ENCODE measurements at places on chromosomes 12 and 14.
A peak's percentile ranks its signal among the peaks of the same experiment; 100 is the strongest.

DNA sequence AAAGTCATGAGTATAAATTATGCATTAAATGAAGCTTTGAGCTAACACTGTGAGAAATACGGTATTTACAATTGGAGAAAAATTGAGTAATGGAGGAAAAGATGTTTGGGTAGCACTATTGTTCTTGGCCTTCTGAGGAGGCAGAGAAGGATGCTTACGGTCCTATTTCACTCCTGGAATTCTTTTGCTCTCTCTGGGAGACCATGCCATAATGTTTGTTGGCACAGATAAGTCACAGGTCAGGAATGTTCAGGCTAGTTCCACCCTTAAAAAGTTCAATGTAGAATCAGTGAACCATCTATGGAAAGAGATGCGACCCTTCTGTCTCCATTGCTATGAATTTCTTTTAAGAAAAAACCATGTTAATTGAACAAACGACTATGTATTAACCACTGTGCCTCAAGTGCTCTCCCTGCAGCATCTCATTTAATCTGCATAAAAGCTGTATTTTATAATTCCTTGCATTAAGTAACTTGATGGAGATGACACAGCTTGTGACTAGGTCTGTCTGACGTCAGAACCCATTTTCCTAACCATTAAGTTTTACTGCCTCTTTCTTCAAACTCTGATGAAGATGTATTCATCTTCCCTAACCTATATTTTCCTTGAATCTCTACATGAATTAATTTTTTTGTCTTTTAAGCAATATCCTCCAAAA lies 9.5 kb downstream of the BATF start:
- DNase-seq, result no peak

DNA sequence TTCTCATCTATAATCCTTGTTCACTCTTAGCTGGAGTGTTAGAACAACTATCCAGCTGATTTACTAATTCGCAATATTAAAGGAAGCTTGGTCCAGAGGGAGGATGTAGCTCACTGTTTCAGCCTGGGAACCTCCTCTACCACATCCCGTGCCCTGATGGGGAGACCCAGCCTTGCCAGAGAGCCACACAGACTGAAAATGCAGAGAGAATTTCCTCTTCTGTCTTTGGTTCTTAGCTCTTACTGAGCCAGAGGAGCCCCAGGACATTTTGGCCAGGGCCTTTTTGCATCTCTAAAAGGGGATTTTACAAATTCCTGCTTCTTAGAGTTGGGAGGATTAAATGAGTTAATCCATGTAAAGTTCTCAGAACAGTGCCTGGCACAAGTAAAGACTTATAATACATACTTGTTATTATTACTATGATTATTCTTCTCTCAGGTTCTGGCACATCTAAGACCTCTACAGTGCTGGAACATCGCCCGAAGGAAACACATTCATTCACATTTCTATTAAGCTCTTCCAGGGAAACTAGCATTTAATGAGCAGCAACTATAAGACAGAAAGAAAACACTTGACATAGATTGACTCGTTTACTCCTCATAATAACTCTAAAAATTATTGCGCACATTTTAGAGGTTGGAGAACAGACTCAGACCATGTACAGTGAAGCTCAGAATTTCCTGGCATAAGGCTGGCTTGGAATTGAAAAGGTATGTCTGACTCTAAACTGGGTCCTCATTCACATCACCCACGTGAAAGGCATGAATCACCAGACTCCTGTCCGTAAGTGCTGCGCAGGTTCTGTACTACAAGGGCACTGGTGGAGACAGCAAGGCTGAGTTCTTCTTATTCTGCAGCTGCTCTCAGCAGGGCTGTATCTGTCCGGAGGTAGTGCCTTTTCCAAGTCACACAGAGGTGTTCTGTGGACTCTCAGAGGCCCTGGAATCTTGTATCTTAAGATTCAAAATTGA lies 27.8 kb upstream of the AEBP2 start:
- DNase-seq, result no peak

GRCh38 chr12:94841177-94841576 lies 162.3 kb downstream of the NDUFA12 start:
- no peak for DNase-seq

GRCh38 chr12:72053604-72054003 lies 115.0 kb downstream of the TPH2 start:
- DNase-seq, result no peak

GRCh38 chr12:118880720-118881493 lies 100.4 kb upstream of the SRRM4 start:
- no peak for DNase-seq

DNA sequence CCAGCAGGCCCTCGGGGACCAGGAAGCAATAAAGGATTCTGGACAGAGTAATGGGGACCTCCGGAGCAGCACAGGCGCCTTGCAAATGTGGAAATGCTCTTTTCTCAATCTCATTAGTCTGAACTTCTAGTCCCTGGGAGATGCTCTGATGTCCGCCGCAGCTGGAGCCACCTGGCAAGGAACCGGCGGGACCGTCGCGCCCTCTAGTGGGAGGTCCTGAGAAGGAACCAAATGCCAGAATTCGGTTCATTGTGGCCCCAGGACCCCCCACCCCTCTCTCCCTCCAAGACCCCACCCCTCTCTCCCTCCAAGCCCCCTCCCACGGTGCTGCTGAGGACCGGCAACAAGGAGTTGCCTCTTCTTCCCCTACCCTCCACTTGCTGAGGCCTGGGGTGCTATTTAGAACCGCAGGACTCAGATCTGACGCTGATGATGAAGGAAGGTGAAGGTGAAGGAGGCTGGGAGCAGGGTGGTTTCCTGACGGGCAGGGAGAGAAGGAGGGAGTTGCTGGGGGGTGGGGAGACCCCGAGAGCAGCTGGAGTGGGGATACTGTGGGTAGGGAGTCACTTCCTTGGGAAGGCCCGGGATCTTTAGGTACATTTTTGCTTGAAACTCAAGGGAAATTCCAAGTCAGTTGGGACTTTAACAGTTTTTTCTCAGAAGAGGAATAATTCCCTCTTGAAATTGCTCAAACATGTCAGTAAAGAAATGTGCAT lies 42.5 kb downstream of the SMIM41 start:
- DNase-seq, result peak; percentile 57

GRCh38 chr12:15038137-15038536 lies 65.3 kb downstream of the PDE6H start:
- DNase-seq, result no peak

DNA sequence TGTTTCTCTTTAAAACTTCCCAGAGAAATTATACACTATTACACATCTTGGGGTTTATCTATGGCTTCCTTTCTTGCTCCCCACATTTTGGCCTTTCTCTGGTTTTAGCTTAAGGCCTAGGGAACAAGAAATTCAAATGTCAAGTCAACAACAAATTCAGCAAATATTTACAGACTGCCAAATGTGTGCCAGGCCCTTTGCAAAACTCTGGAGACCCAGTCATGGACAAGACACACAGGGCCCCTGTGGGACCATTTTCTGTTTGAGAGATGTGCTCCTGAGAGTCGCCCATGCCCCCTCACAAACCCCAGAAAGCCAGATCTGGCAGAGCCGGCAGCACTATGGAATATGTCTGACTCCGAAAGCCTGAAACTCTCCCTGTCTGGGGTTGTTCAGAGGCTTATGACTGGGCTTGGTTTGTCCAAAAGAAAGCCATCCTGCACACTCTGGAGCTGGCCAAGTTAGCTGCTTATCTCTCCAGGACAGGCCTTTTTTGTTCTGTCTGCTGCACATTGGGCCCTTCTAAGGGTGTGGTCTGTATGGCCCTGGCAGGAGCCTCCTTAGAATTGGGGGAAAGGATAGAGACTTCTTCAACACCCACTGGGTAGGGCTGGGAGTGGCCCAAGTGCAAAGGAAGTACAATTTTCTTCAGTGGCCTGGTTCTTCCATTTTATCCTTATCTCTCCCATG lies 1.1 kb upstream of the KRT3 start:
- DNase-seq, result no peak

- no peak for DNase-seq
Observed at GRCh38 chr12:124877423-124877822, 13.8 kb upstream of the SCARB1 start.

DNA sequence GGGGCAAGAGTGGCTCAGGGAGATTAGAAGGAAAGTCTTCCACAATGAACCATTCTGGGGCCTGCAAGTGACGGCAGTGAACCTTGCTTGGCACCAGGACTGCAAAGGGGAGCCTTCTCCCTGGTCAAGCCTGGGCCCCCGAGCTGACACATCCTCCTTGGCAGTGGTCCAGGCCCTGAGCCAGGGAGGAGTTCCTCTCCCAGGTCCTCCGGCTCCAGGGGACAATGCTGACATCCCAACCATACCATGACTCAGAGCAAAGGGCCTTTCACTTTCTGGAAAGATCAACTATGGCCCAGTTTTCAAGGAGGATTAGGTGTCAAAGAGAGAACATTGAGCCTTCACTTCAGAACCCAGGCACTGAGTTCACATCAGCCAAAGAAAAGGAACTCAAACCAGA lies 756.5 kb upstream of the TBX3 start:
- DNase-seq, result no peak

DNA sequence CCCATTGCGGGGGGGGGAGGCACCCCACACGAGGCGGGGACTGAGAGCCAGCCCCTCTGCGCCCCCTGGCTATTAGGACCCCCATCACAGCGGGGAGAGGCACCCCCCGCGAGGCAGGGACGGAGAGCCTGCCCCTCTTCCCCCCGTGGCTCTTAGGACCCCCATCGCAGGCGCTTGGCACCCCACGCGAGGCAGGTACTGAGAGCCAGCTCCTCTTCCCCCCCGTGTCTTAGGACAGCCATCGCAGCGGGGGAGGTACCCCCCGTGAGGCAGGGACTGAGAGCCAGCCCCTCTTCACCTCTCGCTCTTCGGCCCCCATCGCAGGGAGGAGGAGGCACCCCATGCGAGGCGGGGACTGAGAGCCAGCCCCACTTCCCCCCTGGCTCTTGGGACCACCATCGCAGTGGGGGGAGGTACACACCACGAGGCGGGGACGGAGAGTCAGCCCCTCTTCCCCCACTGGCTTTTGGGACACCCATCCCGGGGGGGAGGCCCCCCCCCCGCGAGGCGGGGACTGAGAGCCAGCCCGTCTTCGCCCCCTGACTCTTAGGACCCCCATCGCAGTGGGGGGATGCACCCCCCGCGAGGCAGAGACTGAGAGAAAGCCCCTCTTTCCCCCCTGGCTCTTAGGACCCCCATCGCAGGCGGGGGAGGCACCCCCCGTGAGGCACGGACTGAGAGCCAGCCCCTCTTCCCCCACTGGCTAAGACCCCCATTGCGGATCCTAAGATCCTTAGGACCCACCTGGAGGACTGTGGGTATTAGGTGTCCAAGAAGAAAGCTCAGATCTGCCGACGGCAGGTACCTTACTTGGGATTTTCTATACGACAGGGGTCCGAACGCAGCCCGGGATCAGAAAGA lies 198.6 kb upstream of the PZP start:
- no peak for DNase-seq

DNA sequence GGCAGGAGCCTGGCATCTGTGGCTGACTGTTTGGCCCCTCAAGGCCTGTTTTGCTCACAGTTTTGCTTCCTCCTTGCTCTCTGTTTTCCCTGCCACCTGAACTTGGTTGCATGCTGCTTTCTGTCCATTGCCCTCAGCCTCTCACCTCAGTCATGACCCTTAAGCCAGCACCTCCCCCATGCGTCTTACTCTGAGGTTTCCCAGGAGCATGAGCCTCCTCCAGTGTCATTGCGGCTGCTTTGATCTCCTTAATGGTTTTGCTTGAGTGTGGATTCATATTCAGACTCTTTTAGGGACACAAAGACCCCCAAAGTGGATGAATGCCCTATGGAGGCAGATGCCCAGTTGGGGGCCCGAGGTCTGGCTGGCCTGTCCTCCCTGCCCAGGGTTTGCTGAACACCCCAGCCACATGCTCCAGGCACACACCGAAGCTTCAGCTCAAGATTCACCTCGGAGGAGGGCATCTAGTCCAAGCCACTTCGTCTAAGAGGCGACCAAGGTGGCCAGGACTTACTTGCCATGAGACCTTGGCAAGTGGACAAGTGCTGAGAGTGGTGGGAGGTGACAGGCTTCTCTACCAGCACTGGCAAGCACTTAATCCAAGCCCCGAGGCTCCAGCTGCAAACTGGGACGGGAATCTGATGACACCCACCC lies 95.4 kb upstream of the DIO3 start:
- no peak for DNase-seq

DNA sequence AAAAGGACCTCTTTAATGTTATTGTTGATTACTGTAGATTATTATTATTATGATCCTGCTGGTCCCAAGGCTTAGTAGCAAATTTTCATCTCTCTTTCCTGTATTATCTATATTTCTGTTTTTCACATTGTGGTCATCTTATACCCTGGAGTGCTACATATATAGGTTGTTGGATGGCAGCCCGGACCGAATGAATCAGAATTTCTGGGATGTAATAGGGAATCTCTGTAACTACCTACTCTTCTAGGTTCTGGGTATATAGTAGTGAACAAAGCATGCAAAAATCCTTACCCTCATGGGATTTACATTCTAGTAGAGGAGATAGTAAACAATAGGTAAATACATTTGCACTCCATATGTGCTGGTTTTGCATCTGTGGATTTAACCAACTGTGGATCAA lies 31.4 kb downstream of the NUBPL start:
- DNase-seq, result no peak

DNA sequence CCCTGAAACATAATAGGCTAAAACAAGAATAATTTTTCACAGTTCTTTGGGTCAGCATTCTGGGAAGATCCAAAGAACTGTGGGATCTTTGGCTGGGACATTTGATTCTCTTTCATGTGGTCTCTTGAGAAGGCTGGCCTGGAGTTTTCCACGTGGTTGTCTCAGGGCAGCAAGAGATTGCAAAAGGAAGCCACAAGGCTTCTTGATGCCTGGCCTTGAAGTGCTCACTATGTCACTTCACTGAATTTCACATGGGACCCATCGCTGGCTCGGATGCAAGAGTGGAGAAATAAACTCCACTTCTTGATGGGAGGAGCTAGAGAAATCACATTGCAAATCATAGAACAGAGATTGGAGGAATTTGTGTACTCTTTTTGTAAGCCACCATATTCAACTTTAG lies 343.4 kb downstream of the MED13L start:
- no peak for DNase-seq

GRCh38 chr12:107167756-107168155 lies 74.4 kb upstream of the CRY1 start:
- no peak for DNase-seq

DNA sequence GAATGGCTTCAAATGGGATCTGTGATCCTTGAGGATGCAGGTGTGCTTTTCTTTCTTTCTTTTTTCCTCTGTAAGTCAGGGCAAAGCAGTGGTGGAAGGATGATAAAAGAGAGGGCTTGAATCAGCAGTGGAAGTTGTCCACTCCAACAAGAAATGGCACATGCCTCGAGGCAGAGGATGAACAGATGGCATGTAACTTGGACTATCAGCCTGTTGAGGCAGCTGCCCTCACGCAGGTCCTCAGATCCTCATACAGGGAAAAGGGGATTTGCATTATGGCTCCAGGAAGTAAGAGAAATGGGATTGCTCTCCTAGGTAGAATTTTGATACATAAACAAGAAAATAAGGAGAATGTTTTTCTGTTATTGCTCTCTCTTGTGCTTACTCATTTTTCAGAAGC lies 368.0 kb downstream of the FUT8 start:
- DNase-seq, result no peak

Measured in activated T-cell treated with anti-CD3 and anti-CD28 coated beads for 48 hours (primary cell).